ENCODE measurements at places on chromosomes 7 and 10.

- no peaks in the 10 kb centered on the region for H3K4me1 ChIP-seq
- no peaks in the 10 kb centered on the region for H3K36me3 ChIP-seq
- H3K4me3 ChIP-seq, result no peak overlapping the region
- H3K27ac ChIP-seq, result no peak overlapping the region
Measured at GRCh38 chr7:14988941-14989340, 86.4 kb upstream of the DGKB start.

DNA sequence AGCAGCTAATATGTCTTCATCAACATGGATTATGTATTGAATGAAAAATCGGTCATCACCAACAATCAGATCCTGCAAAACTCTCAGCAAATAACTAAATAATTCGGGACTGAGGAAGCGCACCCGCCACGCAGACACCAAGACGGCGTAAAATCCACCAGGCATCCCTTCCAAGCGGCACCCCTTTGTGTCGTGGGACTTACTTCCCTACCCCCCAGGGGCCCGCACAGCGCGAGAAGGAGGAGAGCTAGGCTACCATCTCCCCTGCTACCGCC lies 721 bp downstream of the ARL3 start:
- H3K27me3 ChIP-seq, result no peaks in the 10 kb centered on the region
- H3K4me3 ChIP-seq, result peak overlapping the region; percentile 100
- DNase-seq, result peak; percentile 92
- H3K4me1 ChIP-seq, result peaks cover 48% of the 10 kb centered on the region
- peak overlapping the region; percentile 91 for H3K27ac ChIP-seq
- H3K36me3 ChIP-seq, result no peaks in the 10 kb centered on the region

DNA sequence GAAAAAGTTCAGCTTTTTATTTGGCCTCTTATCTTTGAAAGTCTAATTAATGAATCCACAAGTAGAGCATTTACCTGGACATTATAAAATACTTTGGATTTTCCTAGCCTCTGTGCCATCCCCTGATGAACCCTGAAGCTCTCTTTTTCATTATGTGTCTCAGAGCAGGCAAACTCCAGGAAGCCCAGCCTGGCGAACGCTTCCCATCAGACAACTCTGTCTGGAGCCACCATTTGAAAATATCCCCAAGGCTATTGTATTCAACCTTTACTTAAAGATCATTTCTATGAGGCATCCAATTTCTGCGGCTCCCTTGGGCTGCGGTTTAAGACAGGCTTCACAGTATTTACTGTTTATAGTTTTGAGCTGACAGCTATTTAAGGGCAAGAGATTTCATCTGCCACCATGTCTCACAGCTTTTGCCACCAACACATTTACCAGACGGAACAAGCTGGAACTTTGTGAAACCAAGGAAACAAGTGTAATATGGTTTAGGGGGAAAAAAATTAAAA lies 257.2 kb upstream of the GLI3 start:
- peaks cover 7% of the 10 kb centered on the region for H3K4me1 ChIP-seq
- H3K27ac ChIP-seq, result no peak overlapping the region
- no peak overlapping the region for H3K4me3 ChIP-seq
- no peak for DNase-seq

DNA sequence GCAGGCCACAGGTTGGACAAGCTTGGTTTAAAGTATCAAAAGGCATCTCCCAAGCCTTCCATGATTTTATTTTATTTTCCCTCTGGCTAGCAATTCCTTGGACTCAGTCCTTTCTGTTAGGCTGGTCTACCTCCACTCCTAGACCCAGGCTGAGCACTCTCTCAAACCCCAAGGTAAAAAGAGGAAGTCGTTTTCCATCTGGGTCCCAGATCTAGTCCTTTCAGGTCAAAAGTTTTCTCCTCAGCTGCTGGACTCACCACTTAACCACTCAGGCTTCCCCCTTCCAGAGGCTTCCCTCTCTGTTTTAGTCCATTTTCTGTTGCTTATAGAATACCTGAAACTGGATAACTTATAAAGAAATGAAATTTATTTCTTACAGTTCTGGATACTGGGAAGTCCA lies 252.3 kb upstream of the MKLN1 start:
- no peaks in the 10 kb centered on the region for H3K27me3 ChIP-seq
- peaks cover 7% of the 10 kb centered on the region for H3K36me3 ChIP-seq
- peak overlapping the region; percentile 12 for H3K27ac ChIP-seq
- no peak overlapping the region for H3K4me3 ChIP-seq
- peaks cover 74% of the 10 kb centered on the region for H3K4me1 ChIP-seq

DNA sequence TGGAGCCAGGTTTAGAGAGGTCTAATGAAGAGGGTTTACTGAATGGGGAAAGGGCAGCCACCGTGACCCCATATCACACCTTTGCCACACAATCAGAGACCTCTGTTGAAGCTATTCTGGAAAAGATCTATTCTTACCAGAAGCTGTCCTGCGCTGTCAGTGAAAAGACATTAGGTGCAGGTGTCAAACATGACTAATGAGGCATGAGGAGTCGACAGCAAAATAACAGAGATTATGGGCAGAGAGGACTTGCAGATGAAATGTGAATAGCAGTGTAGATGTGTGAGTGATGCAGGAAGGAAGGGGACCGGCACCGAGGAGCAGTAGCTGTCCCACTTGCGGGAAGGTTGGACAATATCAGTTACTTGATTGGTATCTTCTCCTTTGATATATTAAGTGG lies 627.7 kb upstream of the GALNT17 start:
- no peak overlapping the region for H3K4me3 ChIP-seq
- H3K27ac ChIP-seq, result no peak overlapping the region
- H3K36me3 ChIP-seq, result no peaks in the 10 kb centered on the region
- no peaks in the 10 kb centered on the region for H3K27me3 ChIP-seq
- no peak for DNase-seq

GRCh38 chr10:35595106-35595505 lies 10.0 kb upstream of the GJD4 start:
- DNase-seq, result no peak
- no peak overlapping the region for H3K27ac ChIP-seq
- no peak overlapping the region for H3K4me3 ChIP-seq
- H3K27me3 ChIP-seq, result peaks cover under 1% of the 10 kb centered on the region

GRCh38 chr7:151756076-151756731 lies 120.7 kb downstream of the PRKAG2 start:
- peaks cover 26% of the 10 kb centered on the region for H3K4me1 ChIP-seq
- no peaks in the 10 kb centered on the region for H3K27me3 ChIP-seq
- DNase-seq, result no peak

- no peaks in the 10 kb centered on the region for H3K36me3 ChIP-seq
- peaks cover 53% of the 10 kb centered on the region for H3K27me3 ChIP-seq
- peaks cover 15% of the 10 kb centered on the region for H3K4me1 ChIP-seq
- H3K4me3 ChIP-seq, result no peak overlapping the region
Measured at GRCh38 chr10:30055226-30055662, 4.1 kb downstream of the JCAD start.

- H3K4me3 ChIP-seq, result no peak overlapping the region
- no peaks in the 10 kb centered on the region for H3K27me3 ChIP-seq
- H3K27ac ChIP-seq, result no peak overlapping the region
- peaks cover 6% of the 10 kb centered on the region for H3K36me3 ChIP-seq
Measured at GRCh38 chr10:112515852-112516251, 68.8 kb downstream of the VTI1A start.

GRCh38 chr10:132469197-132469884 lies 68.2 kb upstream of the INPP5A start:
- peaks cover 11% of the 10 kb centered on the region for H3K4me1 ChIP-seq
- no peak overlapping the region for H3K4me3 ChIP-seq
- H3K36me3 ChIP-seq, result no peaks in the 10 kb centered on the region
- no peaks in the 10 kb centered on the region for H3K27me3 ChIP-seq

GRCh38 chr7:511476-512145 lies 8.0 kb downstream of the PDGFA start:
- H3K4me1 ChIP-seq, result no peaks in the 10 kb centered on the region
- no peak overlapping the region for H3K27ac ChIP-seq
- H3K36me3 ChIP-seq, result peaks cover 72% of the 10 kb centered on the region

DNA sequence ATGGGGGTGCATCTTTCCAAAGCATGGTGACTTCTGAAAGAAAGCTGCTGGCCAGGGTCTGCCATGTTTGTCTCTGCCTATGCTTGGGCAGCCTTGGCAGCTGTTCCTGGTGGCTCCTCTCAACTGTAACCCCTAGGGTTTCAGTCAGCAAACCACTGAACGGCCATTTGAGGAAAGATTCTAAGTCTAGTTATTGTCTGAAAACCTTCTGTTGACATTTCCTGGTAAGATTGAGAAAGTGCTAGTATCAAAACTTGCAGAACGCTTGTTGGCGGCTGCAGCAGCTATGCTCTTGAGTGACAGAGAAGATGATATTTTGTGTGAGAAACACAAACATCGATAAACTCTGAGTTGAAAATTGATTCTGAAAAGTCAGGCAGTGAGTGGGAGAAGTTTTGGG lies 523.1 kb downstream of the LRMDA start:
- H3K4me1 ChIP-seq, result no peaks in the 10 kb centered on the region
- DNase-seq, result no peak
- H3K27ac ChIP-seq, result no peak overlapping the region

DNA sequence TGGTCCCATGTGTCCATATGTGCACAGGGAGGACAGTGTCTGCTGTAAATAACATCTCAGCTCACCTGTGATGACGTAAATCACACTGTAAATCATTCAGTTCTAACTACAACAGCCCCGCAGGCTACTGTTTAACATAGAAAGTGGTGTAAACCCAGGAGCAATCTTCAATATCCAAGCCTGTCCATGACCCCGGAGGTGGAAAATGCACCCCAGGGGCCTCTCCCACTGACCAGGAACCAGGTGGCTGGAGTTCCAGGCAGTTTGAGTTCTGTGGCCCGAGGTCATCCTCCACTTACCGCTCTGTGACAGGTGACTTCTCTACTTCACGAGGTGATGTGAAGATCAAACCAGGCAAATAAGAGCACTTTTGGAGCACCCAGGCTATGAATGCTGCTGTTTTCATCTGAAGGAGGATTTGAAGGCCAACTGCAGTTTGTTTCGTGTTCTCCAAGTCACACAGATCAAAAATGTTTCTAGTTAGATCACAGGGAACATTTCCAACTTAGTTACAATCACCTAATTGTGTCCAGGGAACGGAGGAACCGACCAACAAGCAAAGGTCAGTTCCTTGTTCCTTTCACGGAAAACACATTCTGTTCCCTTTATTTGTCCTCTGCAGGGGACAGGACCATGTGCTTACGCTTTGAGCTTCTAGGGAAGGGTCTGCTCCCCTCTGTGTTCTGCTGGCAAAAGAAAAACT lies 131.8 kb downstream of the WDR37 start:
- no peaks in the 10 kb centered on the region for H3K36me3 ChIP-seq
- H3K27ac ChIP-seq, result no peak overlapping the region
- DNase-seq, result peak; percentile 30
- H3K4me3 ChIP-seq, result no peak overlapping the region
- no peaks in the 10 kb centered on the region for H3K4me1 ChIP-seq

DNA sequence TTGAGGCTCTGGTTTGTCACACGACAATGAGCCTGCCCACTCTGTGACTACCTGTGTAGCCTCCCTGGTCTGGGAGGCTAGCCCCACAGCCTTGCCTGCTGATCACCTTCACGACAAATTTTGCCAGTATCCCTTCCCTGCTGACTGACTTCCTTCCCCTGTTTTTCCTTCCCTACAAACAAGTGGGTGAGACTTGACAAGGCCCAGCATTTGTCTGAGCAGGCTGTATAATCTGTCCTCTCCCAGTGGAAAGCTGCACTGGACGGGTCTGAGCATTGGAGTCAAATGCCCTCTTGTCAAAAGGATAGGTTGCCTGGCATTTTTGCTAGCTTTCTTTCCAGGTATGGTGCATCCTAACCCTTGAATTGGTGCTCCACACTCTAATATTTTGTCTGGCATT lies 1088.4 kb downstream of the KCNMA1 start:
- no peak for DNase-seq
- H3K4me3 ChIP-seq, result no peak overlapping the region
- H3K36me3 ChIP-seq, result no peaks in the 10 kb centered on the region

GRCh38 chr7:39605087-39605486 lies 18.3 kb upstream of the RALA start:
- H3K4me3 ChIP-seq, result no peak overlapping the region
- peaks cover 15% of the 10 kb centered on the region for H3K4me1 ChIP-seq
- no peak for DNase-seq
- H3K27ac ChIP-seq, result no peak overlapping the region
- no peaks in the 10 kb centered on the region for H3K27me3 ChIP-seq

GRCh38 chr10:15037691-15038090 lies 6.1 kb upstream of the OLAH start:
- no peaks in the 10 kb centered on the region for H3K4me1 ChIP-seq
- DNase-seq, result no peak
- H3K27me3 ChIP-seq, result no peaks in the 10 kb centered on the region
- no peaks in the 10 kb centered on the region for H3K36me3 ChIP-seq
- no peak overlapping the region for H3K27ac ChIP-seq
- H3K4me3 ChIP-seq, result no peak overlapping the region

GRCh38 chr10:104447331-104447730 lies 93.7 kb downstream of the CFAP58 start:
- H3K27me3 ChIP-seq, result no peaks in the 10 kb centered on the region
- DNase-seq, result no peak

DNA sequence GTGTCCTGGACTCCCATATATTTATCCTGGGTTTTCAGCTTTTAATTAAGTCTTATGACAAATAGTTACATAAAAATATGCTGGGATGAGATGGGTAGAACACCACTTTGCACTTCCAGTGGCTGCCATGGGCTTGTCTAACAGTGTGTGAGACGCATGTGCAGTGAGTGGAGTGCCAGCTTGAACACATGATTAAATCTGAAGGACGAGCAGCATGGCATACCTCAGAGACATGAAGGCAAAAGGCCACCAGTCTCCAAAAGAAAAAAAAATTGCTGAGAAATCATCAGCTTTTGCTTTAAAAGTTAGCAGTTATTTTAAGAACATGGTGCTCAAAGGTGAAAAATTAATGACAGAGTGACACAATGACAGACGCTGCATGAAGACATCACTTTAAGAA lies 139.0 kb upstream of the ADCY1 start:
- H3K36me3 ChIP-seq, result no peaks in the 10 kb centered on the region
- no peak overlapping the region for H3K4me3 ChIP-seq
- no peaks in the 10 kb centered on the region for H3K4me1 ChIP-seq
- no peak for DNase-seq
- no peak overlapping the region for H3K27ac ChIP-seq

- no peaks in the 10 kb centered on the region for H3K27me3 ChIP-seq
- no peaks in the 10 kb centered on the region for H3K4me1 ChIP-seq
- no peak overlapping the region for H3K27ac ChIP-seq
- no peak overlapping the region for H3K4me3 ChIP-seq
- DNase-seq, result no peak
- H3K36me3 ChIP-seq, result no peaks in the 10 kb centered on the region
Measured at GRCh38 chr7:55618913-55619312, 46.6 kb upstream of the VOPP1 start.

DNA sequence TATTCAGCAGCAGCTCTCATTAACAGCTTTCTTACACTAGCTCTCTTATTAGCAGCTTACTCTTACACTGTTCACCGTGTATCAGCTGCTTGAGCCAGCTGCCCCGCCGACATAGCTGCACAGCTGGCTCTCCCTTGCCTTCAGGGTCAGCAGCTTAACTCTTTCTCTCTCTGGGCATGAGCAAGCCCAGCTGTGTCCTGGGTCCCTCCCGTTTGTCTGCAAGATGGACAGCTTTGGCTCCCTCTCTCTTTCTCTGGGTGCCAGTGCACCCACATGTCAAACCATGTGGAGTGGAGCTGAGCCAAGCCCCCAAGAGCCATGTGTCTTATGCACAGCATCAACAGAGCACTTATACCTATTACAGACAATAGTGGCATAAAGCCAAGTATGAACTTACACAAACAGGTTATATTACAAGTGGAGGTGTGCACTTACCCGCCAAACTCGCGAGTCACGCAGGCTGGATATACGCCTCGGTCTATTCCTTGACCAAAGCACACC lies 35.7 kb upstream of the MTPAP start:
- no peak overlapping the region for H3K4me3 ChIP-seq
- no peaks in the 10 kb centered on the region for H3K36me3 ChIP-seq
- no peaks in the 10 kb centered on the region for H3K4me1 ChIP-seq

All from spleen (tissue), 13 donors.